ENCODE measurements at places on chromosomes 12 and 14. TPM values are rescaled to one million over a fixed set of nuclear protein-coding genes. Genes with fewer than 3 reads are reported as not detected.

RASSF9 gene
- 1.5 TPM for total RNA-seq

RND1 gene
- total RNA-seq: 1.2 TPM

- no peak for DNase-seq
Observed at GRCh38 chr12:58405363-58405762, 464.0 kb downstream of the ATP23 start.

GRCh38 chr12:46744283-46744682 is 81.5 kb downstream of the SLC38A4 start:
- DNase-seq: no peak

DNA sequence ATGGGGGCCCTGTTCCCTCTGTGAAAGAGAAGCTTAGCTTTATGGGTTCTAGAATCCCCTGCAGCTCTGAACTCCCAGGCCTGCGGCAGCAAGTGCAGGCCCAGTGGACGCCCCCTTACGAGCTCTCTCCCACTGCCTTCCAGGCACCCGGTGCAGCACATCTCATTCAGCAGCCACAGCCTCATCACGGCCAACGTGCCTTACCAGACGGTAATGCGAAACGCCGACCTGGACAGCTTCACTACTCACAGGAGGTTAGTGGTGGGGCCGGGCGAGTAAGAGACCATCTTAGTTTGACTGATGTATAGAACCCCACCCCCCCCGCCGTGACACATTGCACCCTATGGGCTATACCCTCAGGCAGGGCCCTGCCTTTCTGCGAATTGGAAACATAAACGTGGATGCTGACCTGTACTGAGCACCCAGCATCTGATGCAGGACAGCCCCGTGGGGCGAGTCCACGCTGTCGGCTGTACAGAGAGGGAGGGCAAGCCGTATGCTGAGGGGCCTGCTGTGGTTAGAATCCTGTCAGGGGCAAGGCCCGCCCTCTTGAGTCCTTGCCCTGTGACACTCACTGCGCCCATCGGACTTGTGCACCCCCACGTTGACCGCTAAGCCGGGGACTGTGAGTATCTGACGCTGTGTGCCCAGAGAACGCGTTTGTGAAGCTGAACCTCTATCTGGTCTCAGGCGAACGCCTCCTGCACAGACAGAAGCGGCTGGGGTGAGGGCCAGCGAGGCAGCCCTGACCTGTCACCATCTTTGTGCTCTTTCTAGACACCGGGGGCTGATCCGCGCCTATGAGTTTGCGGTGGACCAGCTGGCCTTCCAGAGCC is 71.7 kb downstream of the TESC start:
- DNase-seq: no peak

- DNase-seq: no peak
Observed at GRCh38 chr12:70260646-70261045, 17.4 kb downstream of the CNOT2 start.

Data from MCF 10A (cell line).